ENCODE measurements at places on chromosomes 7 and 10. TPM values are rescaled to one million over a fixed set of nuclear protein-coding genes. Genes with fewer than 3 reads are reported as not detected.

Gene GAD2
- not detected for total RNA-seq

Gene EVX1
- total RNA-seq, result not detected

DNA sequence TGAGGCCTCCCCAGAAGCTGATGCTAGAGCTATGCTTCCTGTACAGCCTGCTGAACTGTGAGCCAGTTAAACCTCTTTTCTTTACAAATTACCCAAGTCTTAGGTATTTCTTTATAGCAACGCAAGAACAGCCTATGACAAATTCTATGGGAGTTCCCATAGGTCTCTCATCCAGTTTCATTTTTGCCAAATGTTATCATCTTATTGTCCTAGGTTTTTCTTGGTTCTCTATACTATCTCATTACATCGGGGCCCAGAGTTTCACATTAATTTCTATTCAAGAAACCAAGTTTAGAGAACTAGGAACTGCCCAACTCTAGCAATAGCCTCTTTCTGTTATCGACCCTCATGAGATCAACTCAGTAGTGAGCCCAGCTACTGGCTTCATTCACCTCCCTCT lies 15.9 kb downstream of the ACTA2 start:
- H3K36me3 ChIP-seq, result peaks cover 11% of the 10 kb centered on the region
- H3K27me3 ChIP-seq, result no peaks in the 10 kb centered on the region
- H3K4me1 ChIP-seq, result peaks cover 23% of the 10 kb centered on the region
- H3K4me3 ChIP-seq, result no peak overlapping the region
- H3K27ac ChIP-seq, result no peak overlapping the region

DNA sequence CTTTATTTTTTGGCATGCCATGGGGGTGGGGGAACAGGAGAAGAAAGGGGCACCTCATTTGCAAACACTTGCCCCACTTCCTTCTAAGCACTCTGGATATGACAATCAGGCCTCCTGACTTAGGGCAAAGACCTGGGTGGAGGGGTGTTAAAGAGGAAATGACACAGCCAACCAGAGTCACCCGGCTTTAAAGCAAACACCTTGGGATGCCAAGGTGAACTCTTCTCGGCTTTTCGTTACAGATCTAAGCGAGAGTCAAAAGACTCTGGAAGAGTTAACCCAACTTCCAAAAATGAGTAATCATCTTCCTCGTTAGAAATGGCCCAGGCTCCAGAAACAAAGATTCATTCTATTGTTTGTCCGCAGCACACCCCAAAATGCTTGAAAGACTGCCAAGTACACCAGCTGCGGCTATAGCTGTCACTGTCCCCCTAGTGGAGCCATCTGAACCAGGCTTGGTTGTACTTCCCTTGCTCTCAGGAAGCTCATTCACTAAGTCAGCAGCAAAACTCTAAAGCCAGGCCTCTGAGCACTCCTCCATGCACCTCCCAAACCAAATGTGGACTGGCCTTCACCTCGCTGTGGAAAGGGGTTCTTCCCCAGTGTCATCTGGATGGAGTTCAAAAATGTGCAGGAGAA lies 24.8 kb downstream of the FAM53B start:
- no peaks in the 10 kb centered on the region for H3K36me3 ChIP-seq
- DNase-seq, result peak; percentile 81
- no peak overlapping the region for H3K4me3 ChIP-seq
- H3K4me1 ChIP-seq, result peaks cover 87% of the 10 kb centered on the region

DNA sequence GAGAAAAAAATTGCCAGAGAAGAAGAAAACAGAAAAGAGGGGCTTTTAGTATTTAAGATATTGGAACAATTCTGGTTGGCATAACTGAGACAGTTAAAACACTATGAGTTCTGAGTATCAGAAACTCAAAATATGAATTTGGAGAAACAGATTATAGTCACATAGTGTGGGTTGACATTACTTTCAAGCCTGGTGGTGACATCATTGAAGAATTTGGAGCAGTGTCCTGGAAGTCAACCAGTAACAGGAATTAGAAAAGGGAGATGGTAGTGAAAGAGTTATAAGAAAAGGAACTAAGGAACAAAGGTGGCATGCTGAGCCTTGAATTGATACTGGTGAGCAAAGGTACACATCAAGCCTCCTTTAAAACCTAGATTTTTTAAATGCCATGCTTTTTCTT lies 88.2 kb downstream of the ZNF438 start:
- H3K27me3 ChIP-seq, result no peaks in the 10 kb centered on the region
- H3K36me3 ChIP-seq, result no peaks in the 10 kb centered on the region
- no peak overlapping the region for H3K27ac ChIP-seq
- no peak overlapping the region for H3K4me3 ChIP-seq
- DNase-seq, result no peak

- no peak overlapping the region for H3K4me3 ChIP-seq
- no peaks in the 10 kb centered on the region for H3K36me3 ChIP-seq
- H3K4me1 ChIP-seq, result peaks cover 10% of the 10 kb centered on the region
- no peak for DNase-seq
- no peak overlapping the region for H3K27ac ChIP-seq
Measured at GRCh38 chr10:58747687-58748086, 235.0 kb downstream of the BICC1 start.

DNA sequence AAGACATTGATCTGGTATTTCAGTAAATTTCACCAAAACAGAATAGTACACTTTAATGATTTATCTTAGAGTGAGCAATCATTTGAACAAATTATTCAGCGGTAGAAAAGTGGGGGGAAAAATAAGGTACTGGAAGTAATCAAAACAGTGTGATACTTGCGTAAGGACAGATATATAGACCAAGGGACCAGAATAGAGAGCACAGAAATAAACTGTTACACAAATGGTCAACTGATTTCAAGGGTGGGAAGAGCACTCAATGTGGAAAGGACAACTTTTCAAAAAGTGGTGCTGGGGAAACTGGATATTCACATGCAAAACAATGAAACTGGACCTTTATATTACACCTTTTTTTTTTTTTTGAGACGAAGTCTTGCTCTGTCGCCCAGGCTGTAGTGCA lies 119.9 kb downstream of the NRBF2 start:
- no peaks in the 10 kb centered on the region for H3K36me3 ChIP-seq
- no peak overlapping the region for H3K4me3 ChIP-seq
- no peaks in the 10 kb centered on the region for H3K27me3 ChIP-seq
- H3K27ac ChIP-seq, result no peak overlapping the region
- peaks cover 36% of the 10 kb centered on the region for H3K4me1 ChIP-seq
- no peak for DNase-seq

DNA sequence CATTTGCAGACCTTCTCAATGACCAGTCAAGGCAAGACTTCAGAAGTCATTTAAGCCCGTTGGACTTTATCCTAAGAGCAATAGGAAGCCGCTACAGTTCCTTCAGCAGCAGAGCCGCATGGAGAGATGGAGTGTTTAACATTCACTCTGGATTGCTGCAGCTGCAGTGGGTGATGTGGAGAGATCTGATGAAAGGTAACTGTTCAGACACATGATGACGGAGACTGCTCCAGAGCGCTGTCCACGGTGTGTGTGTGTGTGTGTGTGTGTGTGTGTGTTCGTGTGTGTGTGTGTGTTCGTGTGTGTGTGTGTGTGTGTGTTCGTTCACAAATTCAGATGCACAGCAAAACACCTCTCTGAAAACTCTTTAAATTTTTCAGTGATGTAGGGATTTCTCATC lies 37.0 kb downstream of the SEC61G start:
- DNase-seq, result no peak
- no peaks in the 10 kb centered on the region for H3K36me3 ChIP-seq
- H3K27ac ChIP-seq, result no peak overlapping the region
- no peak overlapping the region for H3K4me3 ChIP-seq
- H3K27me3 ChIP-seq, result no peaks in the 10 kb centered on the region

DNA sequence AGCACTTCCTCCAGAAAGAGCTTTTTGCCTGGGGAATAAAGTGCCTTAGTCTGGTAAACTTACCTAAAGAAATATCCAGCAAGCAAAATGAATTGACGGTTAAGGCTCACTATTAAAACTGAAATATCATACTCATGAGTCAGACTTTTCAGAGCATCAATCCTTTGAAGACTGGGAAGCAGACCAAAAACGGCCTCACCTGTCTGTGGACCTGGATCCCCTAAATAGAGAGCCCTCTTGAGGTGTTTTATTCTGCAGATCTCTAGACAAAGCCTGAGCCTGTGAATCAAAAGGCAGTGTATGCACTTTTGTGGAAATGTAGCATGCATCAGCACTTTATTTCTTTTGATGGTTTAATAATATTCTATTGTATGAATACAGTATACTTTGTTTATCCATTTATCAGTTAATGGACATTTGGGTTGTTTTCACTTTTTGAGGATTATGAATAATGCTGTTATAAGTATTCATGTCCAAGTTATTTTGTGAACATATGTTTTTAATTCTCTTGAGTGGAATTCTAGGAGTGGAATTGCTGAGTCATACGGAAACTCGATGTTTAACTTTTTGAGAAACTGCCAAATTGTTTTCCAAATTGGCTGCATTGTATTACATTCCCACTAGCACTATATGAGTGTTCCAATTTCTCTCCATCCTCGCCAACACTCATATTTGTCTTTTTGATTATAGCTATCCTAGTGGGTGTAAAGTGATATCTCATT lies 449.0 kb upstream of the IGFBP3 start:
- no peak overlapping the region for H3K27ac ChIP-seq
- no peaks in the 10 kb centered on the region for H3K27me3 ChIP-seq
- no peak overlapping the region for H3K4me3 ChIP-seq
- H3K4me1 ChIP-seq, result no peaks in the 10 kb centered on the region
- no peaks in the 10 kb centered on the region for H3K36me3 ChIP-seq

Gene MUC12
- not detected for total RNA-seq

DNA sequence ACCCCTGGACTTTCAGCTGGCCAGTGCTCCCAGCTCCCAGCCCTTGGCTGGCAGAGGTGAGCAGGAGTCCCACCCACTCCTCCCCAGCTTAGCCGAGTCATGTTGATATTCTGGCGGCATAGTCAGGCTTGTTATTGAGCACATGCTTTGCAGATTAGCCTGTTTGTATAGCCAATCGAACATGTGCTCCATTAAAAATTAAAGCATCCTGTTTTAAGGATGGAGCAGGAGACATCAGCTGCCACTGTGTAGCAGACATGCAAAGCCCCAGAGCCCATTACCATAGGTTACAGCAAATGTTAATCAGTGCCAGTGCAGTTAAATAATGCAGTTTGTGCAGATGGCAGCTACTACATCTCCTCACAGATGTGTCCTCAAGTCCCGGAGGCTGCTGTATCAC lies 574.6 kb upstream of the GALNT17 start:
- H3K27me3 ChIP-seq, result no peaks in the 10 kb centered on the region
- no peak overlapping the region for H3K27ac ChIP-seq
- no peaks in the 10 kb centered on the region for H3K36me3 ChIP-seq
- H3K4me3 ChIP-seq, result no peak overlapping the region
- H3K4me1 ChIP-seq, result no peaks in the 10 kb centered on the region
- no peak for DNase-seq

DNA sequence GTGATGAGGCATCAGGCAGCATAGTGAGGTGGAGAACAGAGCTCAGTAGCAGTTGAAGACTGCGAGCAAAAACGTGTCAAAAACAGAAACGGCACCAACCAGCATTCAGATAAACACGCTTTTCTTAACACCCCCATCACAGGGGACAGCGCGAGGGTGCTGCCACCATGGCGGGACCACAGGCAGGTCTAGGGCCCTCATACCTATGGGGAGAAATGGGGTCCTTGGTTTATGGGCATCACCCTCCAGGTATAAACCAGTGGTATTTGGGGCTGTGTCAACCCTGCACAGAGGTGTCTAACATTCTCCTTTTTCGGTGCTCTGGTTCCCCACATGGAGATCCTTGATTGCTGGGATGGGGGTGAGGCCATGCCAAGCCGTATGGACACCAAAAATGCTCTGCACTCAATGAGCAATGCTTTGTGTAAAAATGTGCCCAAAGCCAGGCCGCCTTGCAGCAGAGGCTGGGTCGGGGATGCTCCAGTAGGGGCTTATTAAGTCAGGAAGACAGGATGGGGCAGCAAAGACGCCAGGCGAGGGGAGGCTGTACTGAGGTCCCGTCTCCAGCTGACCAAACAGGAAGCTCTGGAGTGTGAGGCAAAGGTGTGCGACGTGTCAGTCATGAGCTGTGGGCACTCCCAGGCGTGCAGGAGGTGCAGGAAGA lies 191.5 kb downstream of the WDR37 start:
- no peak overlapping the region for H3K4me3 ChIP-seq
- no peaks in the 10 kb centered on the region for H3K4me1 ChIP-seq
- no peaks in the 10 kb centered on the region for H3K27me3 ChIP-seq
- DNase-seq, result no peak
- no peaks in the 10 kb centered on the region for H3K36me3 ChIP-seq

Measured in suprapubic skin (tissue), 4 donors.